Nephron progenitor cell (in vitro differentiated cells): ENCODE measurements at places on chromosomes 1 and 21.

DNA sequence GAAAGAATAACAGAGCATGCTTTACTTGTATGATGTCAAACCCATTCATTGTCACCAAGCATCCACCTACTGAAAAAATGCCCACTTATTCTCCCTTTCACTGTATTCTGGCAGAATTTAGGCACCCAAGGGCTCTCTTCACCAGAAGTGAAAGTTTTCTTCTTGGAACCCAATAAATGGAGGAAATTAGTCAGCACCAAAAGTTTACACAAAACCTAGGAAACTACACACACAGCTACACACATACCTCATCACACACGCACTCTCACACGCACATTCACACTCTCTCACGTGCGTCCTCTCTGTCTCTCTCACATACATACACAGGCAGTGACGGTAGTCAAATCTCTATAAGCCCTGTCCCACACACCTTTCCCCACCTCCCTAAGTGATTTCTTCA is 37.6 kb downstream of the MCOLN2 start:
- no peak for DNase-seq

GRCh38 chr1:47731730-47732129 is 265.5 kb downstream of the TRABD2B start:
- no peak for DNase-seq

GRCh38 chr1:8426996-8427395 is 109.1 kb downstream of the SLC45A1 start:
- DNase-seq: no peak

- no peak for DNase-seq
Observed at GRCh38 chr1:209355415-209355814, 228.1 kb upstream of the CAMK1G start.

DNA sequence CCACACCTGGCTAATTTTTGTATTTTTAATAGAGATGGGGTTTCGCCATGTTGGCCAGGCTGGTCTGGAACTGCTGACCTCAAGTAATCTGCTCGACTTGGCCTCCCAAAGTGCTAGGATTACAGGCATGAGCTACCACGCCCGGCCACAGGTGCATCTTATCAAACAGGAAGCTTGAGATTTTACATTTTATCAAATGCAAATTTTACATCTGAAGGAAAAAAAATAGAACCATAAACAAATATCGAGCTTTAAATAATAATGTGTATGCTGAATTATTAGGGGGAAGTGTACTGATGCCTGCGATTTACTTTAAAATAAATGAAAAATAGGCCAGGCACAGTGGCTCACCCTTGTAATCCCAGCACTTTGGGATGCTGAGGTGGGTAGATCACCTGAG is 16.6 kb upstream of the BRWD1 start:
- no peak for DNase-seq

GRCh38 chr1:92404661-92405060 is 82.1 kb downstream of the GFI1 start:
- no peak for DNase-seq

GRCh38 chr1:161182214-161182613 is 4.9 kb upstream of the B4GALT3 start:
- DNase-seq: no peak

- no peak for DNase-seq
Observed at GRCh38 chr1:175130649-175131045, 61.9 kb downstream of the KIAA0040 start.

GRCh38 chr1:204093781-204094180 is 20.9 kb downstream of the SOX13 start:
- DNase-seq: no peak

DNA sequence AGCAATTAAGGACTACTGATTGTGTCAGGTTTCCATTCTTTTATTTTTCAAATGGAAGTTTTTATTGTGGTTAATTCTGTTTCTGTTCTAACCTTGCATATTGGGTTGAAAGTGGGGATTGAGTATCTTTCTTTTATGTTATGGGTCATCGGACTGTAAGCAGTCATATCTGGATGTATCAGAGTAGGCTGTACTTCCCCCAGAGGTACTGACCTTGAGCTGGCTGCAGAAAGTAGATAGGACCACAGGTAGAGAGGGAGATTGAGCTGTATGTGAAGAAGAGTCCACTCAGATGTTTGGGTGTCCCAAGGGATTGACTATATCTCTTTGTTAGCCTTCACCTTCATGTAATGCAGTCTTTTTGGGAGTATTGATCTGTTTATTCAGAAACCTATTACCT is 20.5 kb upstream of the ALG14 start:
- DNase-seq: no peak

DNA sequence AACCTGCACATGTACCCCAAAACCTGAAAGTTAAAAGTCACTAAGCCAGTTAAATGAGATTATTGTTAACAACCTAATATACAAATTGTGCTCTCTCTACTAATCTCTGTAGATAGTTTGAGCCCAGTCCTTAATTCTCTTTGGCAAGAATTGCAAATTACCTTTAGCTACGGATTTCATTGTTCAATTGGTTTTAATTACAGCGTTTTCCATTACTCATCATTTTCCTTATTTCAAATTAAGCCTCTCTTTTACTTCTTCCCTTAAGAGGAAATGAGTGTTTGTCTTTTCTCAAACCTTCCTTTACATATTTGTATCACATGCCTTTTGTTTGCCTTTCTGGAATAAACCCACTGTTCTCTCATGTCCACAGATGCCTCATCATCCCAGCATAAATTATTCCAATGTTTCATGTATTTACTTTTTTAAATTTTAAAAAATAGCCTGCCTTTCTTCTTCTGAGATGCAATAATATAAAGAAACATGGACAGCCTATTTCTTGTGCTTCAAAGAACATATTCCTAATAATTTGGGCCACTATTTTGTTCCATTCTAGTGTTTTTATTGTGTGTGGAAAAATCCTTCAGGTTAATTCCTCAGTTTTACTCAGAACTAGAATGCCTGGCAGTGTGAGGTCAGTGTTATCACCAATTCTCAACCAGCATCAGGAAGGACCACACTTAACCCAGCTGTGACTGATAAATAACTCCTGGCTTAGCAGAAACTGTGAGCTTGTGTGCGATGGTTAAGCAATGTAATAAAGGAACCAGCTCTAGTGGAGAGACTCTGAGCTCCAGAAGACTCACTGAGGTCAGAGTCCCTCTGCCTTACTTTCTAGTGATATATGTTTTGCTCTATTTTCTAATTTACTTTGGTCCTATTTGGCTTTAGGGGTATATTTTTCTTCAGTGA is 600.5 kb downstream of the LTN1 start:
- DNase-seq: no peak

GRCh38 chr1:159436469-159436868 is 3.1 kb upstream of the OR10J1 start:
- DNase-seq: no peak

DNA sequence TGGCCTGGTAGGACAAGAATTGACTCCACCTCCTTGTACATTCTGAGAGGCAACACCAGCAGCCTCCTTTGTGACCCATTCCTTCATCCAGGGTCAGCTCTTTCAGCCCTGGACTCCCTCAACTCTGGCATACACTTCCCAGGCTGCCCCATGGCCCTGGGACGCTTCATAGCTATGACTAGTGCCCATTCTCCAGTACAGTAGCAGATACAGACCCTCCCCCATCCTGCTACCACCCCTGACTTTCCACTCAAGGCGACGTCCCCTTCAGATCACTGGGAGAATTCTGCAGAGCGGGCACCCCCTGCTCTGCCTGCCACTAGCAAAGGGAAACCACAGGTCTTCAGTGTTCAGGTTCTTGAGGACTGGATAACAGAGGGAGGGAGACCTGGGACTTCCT is 99.7 kb upstream of the HMGB4 start:
- no peak for DNase-seq

DNA sequence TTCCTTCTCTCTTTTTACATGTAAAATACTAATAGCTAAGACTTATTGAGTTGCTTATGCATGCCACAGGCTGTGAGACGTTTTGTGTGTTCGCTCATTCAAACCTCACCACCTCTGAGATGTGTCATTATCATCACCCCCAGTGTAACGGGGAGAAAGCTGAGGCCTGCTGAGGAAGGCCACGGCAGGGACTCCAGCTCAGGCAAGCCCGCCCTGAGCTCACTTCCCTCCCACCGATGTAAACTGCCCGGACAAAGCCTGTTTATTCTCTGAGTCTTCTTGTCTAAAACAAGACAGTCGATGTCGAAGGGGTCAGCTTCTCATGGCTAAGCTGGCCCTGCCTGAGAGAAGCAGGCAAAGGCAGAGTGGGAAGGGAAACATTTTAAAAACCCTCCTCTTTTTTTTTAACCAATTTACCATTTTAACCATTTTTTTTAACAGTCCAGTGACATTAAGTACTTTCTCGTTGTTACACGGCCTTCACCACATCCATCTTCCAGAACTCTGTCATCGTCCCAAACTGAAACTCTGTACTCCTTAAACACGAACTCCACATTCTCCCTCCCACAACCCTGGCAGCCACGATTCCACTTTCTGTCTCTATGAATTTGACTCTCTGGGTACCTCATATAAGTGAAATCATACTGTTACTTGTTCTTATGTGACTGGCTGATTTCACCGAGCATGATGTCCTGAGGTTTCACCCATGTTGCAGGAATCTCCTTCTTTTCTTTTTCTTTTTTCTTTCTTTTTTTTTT is 204.8 kb upstream of the GALNT2 start:
- peak; percentile 25 for DNase-seq

- DNase-seq: no peak
Observed at GRCh38 chr21:45267390-45267760, 20.3 kb downstream of the POFUT2 start.

DNA sequence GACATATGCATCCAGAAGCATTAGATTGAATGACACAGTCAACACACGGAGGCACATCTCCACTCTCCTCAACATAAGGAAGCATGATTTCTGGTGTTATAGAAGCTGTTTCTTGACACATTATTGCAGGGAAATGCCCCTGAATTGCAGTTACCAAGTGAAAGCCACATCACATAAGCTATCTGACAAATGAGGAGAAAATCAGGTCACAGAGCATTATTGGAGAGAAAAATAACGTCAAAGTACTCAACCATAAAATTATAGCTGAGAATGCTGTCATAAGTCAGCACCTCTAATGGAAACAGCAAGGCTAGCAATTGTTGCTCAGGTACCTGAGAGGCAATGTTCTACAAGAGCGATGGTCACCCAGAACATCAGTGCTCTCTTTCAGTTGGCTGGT is 169.9 kb upstream of the PALMD start:
- no peak for DNase-seq

GRCh38 chr1:193260056-193260745 is 73.8 kb upstream of the B3GALT2 start:
- no peak for DNase-seq

DNA sequence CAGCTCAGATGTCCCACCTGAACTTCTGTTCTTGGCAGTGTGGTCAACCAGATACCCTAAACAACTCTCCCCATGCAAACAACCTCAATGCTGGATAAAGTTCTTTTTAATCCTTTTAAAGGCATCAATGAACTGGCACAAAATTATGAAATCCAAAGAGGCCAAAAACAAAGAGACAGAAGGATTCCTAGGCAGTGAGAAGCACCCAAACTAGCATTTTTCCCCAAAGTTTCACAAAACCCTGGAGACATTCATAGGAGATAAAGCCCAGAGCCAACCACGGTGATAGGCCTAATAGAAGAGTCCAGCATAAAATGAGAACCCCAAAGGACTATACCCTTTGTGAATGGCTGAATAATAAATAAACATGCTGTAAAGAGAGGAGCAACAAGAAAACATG is 50.7 kb downstream of the MATN1 start:
- DNase-seq: no peak

GRCh38 chr21:34958040-34958439 is 91.1 kb downstream of the RUNX1 start:
- no peak for DNase-seq

- no peak for DNase-seq
Observed at GRCh38 chr1:36913016-36913415, 121.3 kb downstream of the GRIK3 start.
